ENCODE measurements at places on chromosomes 7 and 10. TPM values are rescaled to one million over a fixed set of nuclear protein-coding genes. Genes with fewer than 3 reads are reported as not detected.

XRCC2 gene
- 1.7 TPM for total RNA-seq

C7orf57 gene
- not detected for total RNA-seq

DNA sequence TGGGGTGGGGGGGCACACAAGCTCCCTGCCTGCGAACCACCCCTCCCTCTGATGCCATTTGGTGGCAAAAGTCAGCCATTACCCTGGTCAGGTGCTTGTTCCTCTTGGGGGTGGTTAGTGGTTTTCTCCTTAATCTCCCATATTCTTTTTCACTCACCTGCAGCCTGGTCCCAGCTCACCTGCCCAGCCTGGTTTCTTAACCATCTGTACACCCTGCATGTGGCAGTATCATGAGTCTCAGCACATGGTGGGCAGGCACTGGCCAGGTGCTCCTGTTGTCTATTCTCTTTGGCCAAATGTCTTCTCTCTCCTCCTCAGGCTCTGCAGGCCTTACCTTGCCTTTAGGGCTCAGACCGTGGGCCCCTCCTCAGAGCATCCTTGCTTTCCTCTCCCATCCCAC is 30.5 kb downstream of the OGDH start:
- no peak for DNase-seq

- no peak for DNase-seq
Measured at GRCh38 chr7:55776196-55776595, 86.4 kb downstream of the SEPTIN14 start.

All from vagina (tissue), 2 donors.